Muscle of arm (tissue), 14 donors: ENCODE measurements at places on chromosomes 7 and 10.

DNA sequence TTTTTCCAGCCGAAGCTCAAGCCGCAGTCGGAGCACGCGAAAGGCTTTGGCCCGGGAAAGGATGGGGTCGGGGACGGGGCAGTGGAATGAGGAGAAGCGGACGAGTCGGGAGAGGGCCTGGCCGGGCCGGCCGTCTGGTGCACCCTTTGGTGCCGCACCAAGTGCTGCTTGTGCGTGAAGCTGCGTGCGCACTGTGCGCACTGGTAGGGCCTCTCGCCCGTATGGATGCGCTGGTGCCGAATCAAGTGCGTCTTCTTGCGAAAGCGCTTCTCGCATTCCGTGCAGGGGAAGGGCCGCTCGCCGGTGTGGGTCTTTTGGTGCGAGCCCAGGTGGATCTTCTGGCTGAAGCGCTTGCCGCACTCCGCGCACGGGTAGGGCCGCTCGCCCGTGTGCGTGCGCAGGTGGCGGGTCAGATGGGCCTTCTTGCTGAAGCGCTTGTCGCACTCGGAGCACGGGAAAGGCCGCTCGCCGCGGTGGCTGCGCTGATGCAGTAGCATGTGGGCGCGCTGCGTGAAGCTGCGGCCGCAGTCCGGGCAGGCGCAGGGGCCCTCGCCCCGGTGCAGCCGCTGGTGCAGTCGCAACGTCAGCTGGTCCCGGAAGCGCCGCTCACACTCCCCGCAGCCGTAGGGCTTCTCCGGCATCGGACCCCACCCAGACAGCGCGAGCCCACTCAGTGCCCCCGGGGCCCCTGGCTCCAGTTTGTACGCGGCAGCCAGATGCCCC lies 7.8 kb downstream of the ZNF467 start:
- no peak for DNase-seq

GRCh38 chr7:151674161-151674920 lies 154.6 kb upstream of the RHEB start:
- DNase-seq, result no peak

DNA sequence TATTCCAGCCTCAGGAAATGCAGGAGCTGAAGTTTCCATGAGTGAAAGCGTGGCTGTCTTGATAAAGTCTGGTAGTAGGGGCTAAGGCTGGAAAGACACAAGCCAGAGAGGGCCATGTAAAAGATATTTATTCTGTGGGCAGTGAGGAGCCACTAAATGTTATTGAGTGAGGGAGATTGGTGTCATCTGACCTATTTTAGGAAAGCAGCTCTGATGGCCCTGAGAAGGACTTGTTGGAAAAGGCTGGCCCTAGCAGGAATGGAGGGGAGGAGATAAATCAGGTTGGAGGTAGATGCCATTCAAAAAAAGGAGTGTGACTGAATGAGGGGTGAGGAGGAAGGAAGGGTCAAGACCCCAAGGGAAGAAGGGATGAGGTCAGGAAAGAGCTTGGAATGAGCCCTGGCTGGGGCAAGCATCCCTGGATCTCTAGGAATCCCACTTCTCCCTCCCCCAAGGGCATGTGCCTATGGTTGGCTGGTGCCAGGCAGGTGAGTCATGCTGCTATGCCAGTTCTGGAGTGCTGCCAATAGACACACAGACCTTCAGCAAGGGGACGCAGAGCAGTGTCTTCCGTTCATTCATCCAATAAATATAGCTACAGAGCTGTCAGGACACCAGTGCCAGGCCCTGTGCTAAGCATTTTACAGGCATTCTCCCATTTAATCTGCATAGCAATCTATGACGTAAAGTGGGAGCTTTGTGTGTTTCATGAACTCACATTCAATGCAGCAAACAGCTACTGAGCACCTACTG lies 2.0 kb downstream of the ANKRD2 start:
- DNase-seq, result no peak

DNA sequence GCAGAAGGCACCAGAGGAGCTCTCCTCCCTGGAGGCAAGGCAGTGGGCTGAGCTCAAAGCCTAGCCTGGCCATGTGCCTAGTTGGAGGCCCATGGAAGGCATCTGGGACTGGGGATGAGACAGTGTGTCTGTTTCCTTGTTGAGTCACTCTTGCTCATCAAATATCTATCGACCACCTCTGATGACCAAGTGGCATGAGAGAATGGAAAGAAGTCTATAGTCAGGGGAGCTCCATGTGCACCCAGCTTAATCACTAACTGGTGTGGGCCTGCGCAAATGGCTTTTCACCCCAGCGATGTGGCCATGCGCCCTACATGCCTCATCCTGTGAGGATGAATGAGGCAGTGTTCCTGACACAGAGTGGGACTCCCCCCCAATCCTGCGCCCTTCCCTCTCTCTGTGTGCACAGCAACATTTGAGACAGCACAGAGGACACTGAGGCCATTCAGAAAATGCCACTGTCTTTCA lies 229.9 kb downstream of the RPS24 start:
- no peak for DNase-seq

GRCh38 chr10:42937649-42938180 lies 139.2 kb upstream of the RET start:
- DNase-seq, result no peak

- DNase-seq, result no peak
Observed at GRCh38 chr10:126525326-126525725, 137.0 kb upstream of the ADAM12 start.

DNA sequence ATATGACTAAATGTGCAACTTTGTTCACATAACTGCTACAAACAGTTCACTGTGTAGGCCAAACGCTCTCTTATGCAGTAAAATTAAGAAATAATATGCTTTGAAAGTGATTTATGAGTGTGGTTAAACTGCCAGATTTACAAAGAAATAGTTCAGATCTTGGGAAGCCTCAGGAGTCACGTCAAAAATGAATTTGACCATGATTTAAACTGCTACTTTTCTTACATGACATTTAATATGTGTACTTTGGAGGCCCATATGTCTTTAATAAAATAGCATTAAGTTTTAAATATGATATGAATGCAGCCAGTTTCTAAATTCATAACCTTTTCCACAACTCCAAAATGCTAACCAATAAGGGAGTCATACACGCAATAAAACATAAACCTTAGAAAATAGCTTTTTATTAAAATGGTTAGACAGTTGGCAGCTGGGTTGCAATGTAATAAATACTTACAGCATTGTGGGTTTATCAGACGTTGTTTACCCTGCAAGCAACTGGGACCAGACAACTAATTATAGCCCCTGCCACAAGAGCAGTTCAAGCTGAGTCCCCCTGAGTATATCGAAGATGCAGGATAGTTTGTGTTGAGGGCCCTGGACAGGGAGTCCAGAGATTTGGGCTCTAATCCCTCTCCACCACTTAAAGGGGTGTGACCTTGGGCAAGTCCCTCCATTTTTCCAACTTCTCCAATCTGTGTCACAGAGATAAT lies 640.4 kb downstream of the LRMDA start:
- DNase-seq, result peak; percentile 80

DNA sequence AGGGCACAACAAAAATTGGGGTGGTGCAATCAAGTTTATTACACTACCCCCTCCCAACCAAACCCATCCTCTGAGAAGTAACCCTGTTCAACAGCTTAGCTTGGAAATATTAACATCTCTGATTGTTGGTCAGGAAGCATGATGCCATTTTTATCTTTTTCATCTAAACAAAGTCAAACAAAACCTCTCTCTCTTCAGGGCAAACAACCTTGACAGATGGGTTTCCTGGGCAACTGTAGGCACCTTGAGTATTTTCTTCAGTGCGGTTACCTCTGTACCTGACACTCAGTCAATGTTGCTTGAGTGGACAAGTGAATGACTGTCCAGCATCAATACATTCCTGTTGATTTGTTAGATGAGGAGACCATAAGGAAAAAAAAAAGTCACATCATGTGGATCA lies 183.6 kb downstream of the NRP1 start:
- DNase-seq, result no peak

GRCh38 chr7:76310102-76310957 lies 7.9 kb downstream of the HSPB1 start:
- peak; percentile 54 for DNase-seq

- DNase-seq, result no peak
Observed at GRCh38 chr7:17233603-17234002, 64.8 kb upstream of the AHR start.

DNA sequence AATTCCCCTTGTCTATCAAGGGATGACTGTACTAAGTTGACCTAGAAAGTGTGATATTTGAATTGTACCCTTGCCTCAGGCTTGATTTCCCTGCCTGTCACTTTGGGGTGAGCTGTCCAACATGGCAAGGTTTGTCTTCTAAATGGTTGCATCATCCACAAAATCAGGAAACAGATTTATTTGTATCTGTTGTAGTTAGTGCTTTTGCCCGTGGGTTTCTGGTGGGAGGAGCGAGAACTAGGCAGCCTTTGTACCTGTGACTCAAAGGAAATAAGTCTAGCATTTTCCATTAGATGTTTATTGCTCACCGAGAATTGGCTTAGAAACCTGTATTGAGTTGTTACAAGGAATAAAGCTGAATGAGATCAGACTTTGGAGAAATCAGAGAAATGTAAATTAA lies 650.8 kb downstream of the LRMDA start:
- DNase-seq, result no peak

GRCh38 chr10:93751832-93752231 lies 5.9 kb upstream of the LGI1 start:
- no peak for DNase-seq

DNA sequence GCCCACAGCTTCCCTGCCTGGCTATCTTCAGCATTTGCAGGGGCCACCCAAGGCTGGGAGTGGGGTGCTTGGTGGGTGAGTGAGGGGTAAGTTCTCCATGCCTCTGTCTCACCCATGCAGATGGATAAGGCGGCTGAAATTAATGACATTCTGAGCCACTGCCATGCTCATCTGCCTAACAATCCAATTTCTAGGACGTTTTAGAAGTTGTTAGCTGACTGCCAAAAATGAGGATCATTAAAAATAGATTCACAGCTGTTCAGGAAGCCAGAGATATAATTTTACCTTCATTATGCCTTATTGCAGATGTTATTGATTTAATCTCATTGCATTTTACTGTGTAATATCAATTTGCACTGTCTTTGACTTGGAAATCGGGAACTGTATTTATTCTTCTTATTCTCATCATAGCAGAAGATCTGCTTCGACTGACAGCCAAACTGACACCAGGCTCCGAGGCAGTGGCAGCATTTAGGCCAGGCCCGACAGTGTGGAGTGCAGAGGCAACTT lies 334.4 kb upstream of the NPVF start:
- DNase-seq, result no peak

- DNase-seq, result no peak
Observed at GRCh38 chr7:141374425-141374824, 176.8 kb upstream of the AGK start.

DNA sequence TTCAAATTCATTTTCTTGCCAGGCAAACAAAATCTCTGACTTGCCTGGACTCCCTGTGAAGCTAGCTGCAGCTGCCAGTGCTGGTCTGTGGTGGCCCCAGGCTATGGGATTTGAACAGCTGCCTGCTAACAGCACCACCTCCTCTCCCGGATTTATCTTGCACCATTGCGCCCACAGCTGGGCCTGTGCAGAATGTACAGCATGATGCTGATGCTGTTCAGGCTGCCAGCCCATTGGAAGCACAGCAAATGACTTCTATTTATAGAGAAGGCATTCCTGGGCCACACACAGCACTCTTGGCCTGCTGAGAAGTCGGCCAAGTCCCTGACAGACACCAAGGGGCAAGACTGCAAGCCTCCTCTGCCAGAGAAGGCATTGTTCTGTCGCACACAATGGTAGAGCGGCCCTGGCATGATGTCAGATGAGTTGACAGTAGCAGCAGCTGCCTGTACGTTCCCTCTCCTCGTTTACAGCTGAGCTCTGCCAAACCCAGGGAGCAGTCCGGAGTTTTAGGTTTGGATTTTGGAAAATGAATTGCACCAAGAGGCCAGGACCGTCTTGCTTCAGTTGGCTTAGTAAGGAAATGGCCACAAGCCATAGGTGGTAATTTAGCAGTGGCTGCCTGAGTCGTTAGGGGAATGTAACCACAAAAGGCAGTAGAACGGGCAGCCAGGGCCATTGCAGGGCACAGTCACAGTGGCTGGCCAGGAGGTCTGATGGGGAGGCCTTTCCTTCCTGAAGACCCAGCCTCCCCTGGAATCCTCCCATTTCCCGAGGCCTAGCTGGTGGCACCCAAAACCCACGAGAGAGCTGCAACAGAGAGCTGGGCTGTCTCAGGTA lies 38.5 kb downstream of the MTURN start:
- DNase-seq, result peak; percentile 67

GRCh38 chr10:51145375-51145774 lies 71.1 kb downstream of the PRKG1 start:
- no peak for DNase-seq

DNA sequence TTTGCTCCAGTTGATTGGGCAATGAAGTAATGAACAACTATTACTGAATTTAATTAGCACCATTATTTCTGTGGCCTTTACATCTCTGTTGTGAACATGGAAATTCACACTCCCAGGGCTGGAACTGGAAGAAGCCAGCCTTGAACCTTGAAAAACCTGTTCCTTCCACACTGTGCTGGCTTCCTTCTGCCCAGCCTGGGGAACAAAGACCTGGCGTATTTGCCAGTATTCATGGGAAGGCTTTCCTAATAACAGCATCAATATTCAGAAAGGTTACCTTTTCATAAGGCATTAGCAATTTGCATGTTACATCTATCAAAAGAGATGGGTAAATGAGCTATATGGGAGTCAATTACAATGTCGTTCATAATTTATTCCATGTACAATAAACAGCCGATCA lies 1.3 kb downstream of the C10orf90 start:
- DNase-seq, result no peak

- peak; percentile 61 for DNase-seq
Observed at GRCh38 chr10:128300290-128300824, 174.1 kb upstream of the MKI67 start.

- DNase-seq, result no peak
Observed at GRCh38 chr7:158098125-158099030, 489.2 kb downstream of the PTPRN2 start.

DNA sequence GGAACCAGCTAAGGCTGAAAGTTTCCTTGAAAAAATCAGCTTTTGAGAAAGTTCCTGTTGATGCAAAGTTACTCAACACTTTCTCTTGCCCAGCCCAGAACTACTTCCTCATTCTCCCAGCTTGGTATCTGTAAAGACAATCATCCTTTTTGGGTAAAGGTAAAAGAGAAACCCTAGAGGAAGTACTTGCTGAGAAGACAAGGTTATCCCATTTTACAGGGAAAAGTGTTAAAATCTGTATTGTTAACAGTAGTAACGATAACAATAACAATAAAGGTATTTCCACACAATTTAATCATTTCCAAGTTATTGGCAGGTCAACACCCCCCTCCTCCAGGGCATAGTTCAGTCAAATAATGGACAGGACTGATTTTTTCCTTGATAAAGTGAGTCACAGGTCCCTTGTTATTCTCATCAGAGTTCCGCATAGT lies 2.4 kb downstream of the ALOX5 start:
- DNase-seq, result no peak
